ENCODE measurements at places on chromosomes 16 and 17. TPM values are rescaled to one million over a fixed set of nuclear protein-coding genes. Genes with fewer than 3 reads are reported as not detected.

ABCC12 gene
- not detected for total RNA-seq

KPNB1 gene
- 236 TPM for total RNA-seq

ZSCAN10 gene
- total RNA-seq = 0.19 TPM

- DNase-seq = no peak
Observed at GRCh38 chr16:13795131-13795530, 124.8 kb upstream of the ERCC4 start.

DNA sequence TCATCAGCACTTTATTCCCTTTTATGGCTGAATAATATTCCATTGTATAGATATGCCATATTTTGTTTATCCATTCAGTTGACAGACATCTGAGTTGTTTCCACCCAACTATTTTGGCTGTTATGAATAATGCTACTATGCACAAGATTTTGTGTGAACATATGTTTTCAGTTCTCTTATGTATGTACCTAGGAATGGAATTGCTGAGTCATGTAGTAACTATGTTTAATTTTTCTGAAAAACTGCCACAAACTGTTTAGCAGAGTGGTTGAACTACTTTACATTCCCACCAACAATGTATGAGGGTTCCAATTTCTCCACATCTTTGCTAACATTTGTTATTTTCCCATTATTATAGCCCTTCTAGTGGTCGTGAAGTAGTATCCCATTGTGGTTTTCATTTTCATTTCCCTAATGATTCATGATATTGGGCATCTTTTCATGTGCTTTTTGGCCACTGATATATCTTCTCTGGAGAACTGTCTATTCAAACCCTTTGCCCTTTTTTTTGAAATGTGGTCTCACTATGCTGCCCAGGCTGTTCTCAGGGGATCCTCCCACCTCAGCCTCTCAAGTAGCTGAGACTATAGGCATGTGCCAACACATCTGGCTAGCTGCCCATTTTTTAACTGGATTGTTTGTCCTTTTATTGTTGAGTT lies 26.3 kb downstream of the SMURF2 start:
- no peak for DNase-seq

DNA sequence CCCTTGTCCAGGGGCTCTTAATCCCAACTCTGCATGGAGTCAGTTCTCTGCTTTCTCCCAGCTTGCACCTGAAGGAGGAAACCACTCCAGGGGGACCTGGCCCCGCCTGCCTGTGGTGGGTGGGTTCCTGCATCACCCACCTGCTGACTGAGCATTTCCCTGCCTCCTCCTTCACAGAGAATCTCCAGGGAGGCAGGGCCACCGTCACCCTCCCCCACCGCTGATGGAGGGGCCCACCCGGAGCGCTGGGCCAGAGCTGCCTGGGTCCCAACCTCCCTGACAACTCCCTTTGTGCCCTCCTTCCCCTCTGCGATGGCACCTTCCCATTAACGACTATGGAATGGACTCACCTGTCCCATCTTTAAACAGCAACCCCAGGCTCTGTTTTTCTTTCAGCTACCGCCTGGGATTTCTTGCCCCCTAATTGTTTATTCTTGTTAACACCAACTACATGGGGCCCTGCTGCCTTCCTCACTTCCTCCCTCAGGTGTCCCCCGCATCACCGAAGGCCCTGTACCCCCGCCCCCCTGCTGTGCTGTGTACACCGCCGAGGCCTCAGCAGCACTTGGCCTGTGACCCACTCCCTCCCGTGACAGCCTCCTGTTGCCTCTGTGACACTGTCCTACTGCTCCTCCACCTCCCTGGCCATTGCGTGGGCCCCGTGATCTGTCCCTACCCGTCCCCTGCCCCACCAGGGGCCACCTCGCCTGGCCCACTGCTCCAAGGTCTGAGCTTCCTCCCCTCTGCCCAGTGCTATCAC lies 842 bp upstream of the TEDC2 start:
- DNase-seq = no peak

- DNase-seq = peak; percentile 49
Observed at GRCh38 chr17:39769974-39770587, 32.3 kb downstream of the GRB7 start.

GRCh38 chr17:9937901-9938300 lies 32.8 kb upstream of the RCVRN start:
- DNase-seq = no peak

GRCh38 chr16:49578435-49579024 lies 204.9 kb downstream of the C16orf78 start:
- no peak for DNase-seq
